ENCODE measurements at places on chromosomes 1 and 21.

- no peak for DNase-seq
These were observed 239.3 kb upstream of the KCNK2 start for GRCh38 chr1:214843281-214843680.

DNA sequence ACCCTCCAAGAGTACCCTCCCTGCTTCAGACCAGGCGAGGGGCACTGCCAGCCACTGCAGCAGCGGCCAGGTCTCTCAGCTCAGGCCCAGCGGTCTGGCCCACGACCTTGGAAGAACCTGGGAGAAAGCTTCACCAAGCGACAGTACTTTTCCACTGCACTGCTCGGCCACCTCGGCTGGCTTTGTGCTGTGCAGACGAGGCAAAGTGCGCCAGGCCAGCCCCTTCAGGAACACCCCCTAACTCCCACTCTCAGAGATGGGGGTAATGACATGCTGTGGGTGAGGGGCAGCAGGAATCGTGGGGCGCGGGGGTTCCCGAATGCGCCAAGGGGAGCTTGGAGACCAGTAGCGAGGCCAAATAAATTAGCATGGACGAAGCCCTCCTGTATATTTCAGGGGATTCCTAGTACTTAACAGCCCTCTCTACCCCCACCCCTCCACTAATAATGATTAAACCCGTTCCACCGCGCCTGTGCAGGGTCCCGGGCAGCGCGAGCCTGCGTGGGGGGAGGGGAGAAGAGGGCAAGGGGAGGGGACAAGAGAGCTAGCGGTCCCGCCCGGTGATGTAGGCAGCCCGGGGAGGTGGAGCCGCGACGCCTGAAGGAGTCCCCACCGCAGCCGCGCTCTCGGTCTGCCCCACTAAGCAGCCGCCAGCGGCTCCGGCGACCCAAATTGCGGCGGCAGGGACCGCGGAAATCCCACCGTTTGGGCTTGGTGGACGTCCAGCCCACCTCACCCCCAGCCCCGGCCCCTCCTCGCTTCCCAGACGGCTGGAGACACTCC, at the start of gene FAM43B:
TSS of gene FAM43B (plus strand) at position 629 of the 783 bp plus-strand sequence. CDS start 401 bp downstream, outside the sequence.
- peak; percentile 87 for DNase-seq

GRCh38 chr1:216422821-216423520, at the start of gene USH2A:
Gene USH2A (minus strand): TSS chr1:216423448. CDS start chr1:216422336, 1,112 bp downstream.
- no peak for DNase-seq

DNA sequence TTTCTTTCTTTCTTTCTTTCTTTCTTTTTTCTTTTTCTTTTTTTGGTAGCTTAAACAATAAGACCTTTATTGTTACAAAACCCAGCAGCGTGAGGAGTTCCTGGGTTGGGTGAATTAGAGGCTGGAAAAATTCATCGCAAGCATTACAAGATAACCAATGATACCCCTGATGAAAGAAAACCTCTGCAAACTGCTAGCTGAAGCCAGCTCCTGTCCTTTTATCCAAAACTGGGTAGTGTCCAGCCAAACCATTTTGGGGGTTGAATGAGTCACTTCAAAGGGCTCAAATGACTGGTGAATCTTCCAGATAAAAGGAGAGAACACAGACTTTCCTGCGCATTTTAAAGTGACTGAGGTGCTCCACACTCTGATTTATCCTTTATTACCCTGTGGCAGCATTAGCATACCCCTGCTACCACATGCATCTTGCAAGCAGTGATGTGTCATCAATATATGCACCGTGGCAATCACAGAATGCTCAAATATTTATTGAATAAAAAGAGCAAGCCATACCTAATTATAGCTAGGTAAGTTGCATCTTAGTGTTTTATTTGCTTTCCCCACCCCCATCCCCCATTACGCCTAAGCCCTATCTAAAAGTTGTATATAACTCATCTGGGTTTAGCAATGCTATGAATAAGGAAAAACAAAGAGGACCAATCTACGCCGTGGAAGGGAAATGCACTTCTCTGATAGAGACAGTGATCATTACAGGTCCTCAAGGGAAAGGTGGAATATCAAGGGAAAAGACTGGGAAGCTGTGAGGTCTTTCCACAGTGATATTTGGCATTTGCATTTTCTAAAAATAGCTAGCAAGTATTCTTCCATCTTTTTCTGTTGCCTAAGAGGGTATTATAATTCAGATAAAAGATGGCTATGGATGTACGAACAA, 32.4 kb upstream of the CEP350 start:
- no peak for DNase-seq

Measured in hindlimb muscle (tissue), 1 donor.